ENCODE measurements at places on chromosomes 7 and 10.

DNA sequence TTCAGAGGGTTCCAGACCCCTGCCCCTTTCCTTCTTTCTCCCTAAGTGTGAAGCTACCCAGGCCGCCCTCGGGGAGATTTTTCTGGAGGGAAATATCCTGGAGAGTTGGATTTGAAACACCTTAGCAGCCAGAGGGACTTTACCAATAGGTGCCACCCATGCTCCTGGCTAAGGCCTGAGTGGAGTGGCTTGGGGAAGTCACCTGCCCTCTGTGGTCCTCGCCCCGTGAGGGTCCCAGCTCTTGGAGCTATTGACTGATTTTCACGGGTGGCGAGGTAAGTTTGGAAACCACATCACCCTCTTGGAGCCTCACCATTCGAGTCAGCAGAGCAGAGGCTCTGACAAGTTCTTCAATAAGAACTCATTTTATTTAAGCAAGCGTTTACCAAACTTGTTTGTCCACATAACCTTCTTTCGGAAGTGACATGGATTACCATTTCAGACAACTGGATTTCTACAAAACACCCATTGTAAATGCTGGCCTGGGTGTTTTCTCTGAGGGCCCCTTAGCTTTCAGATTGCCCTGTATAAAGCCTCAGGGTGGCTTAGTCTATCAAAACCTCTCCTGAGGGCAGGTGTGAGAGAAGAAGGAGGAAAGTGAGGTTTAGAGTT lies 20.4 kb downstream of the AQP1 start:
- no peak for DNase-seq

GRCh38 chr7:108249453-108249852 lies 119.3 kb upstream of the LAMB4 start:
- DNase-seq = no peak

DNA sequence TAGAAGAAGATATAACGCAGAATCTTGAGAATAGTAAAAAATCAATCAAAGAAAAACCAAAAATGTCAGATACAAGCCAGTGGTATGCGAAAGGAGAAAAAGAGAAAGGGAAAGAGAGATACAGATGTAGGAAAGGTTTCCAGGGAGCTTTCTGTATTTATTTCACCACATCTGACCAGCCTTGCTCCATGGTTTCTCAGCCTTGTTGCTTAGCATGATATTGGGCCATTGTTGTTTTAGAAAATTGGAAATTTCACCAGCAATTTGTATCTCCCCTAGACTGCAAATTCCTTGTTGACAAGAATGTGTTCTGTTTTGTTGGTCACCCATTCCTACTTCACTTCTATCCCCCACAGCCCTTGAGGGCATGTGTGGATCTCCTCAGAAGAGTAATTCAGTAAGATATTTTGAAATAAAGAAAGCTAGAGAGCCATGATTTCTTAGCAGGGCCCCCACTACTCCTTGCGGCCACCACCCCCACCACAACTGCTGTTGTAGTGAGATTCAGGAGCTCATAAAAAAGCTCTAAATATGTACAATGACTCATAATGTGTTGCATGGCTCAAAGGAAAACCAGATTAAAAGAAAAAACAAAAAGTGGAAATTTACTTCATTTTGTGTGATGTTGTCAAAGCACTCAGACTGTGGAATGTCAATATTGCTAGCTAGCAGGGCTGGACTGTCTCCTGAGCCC lies 138.7 kb downstream of the CHRM2 start:
- DNase-seq = no peak

- DNase-seq = no peak
Measured at GRCh38 chr7:146528581-146528980, 412.0 kb downstream of the CNTNAP2 start.

GRCh38 chr7:140562926-140563481 lies 77.6 kb downstream of the DENND2A start:
- DNase-seq = no peak

All from C1 segment of cervical spinal cord (tissue), 14 donors.